ENCODE measurements at places on chromosomes 7 and 10.

GRCh38 chr7:101630591-101630990, 1.5 kb upstream of the MYL10 start:
- no peak for DNase-seq

GRCh38 chr10:73946253-73947145, 35.6 kb downstream of the PLAU start:
- DNase-seq, result no peak

DNA sequence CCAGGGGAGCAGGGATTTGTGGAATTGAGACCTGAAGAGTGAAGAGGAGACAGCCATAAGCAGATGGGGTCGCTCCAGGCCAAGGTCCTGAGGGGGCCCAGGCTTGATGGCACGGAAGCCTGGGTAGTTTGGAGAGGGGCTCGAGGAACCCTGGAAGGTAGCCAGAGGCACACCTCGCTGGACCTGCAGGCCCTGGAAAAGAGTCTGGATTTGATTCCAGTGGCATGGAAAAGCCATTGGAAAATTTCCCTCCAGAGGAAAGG, 31.8 kb downstream of the CXCL12 start:
- DNase-seq, result no peak

DNA sequence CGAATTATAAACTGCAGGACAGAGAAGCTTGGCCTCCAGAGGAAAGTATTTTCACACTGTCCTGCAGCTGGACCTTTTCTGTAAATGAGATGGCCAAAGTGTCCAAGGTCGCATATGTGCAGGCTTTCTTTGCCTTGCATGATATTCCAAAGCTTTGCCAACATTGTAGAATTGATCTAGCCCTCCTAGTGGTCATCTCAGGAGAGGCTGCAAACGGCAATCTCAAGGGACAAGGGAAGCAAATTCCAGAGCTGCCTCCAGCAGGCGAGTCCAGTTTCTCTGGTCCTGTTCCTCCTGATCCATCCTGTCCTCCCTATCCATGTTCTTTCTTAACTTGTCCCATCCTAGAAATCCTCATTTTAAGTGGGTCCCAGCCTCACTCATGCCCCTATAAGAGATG, 373.4 kb upstream of the PCDH15 start:
- no peak for DNase-seq

DNA sequence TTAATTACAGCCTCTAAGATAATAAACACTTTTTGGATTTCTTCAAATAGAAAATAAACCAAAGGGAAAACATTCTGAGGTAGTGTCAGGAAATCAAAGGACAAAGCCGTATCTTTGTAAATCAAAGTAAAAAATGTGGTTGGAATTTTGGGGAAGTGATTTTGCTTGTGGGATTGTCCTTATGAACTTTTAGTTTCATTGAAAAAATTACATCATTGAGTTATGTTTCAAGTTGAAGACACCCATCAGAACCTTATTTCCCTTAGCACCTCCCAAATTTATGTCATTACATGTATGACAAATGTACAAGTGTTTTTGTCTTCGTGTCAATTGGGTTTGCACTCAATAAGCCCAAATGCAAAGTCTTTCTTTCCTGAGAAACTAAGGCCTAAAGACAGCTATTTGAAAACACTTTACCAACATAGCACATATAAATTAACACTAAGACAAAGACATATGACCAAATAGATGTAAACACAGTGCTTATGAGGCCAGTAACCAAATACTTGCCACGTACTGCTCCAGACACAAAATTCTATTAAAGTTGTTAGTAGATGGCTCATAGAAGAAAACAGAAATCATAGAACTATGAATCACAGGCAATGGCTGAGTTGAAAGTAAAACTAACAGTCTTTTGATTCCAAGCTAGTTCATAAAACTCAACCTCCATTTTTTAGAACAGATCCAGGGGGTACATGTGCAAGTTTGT, 26.9 kb upstream of the LAMB4 start:
- DNase-seq, result no peak

GRCh38 chr7:2403718-2404648, 572 bp downstream of the CHST12 start:
- no peak for DNase-seq

GRCh38 chr7:41729059-41729458, 26.2 kb upstream of the INHBA start:
- DNase-seq, result no peak
